ENCODE measurements at places on chromosomes 3 and 15.

DNA sequence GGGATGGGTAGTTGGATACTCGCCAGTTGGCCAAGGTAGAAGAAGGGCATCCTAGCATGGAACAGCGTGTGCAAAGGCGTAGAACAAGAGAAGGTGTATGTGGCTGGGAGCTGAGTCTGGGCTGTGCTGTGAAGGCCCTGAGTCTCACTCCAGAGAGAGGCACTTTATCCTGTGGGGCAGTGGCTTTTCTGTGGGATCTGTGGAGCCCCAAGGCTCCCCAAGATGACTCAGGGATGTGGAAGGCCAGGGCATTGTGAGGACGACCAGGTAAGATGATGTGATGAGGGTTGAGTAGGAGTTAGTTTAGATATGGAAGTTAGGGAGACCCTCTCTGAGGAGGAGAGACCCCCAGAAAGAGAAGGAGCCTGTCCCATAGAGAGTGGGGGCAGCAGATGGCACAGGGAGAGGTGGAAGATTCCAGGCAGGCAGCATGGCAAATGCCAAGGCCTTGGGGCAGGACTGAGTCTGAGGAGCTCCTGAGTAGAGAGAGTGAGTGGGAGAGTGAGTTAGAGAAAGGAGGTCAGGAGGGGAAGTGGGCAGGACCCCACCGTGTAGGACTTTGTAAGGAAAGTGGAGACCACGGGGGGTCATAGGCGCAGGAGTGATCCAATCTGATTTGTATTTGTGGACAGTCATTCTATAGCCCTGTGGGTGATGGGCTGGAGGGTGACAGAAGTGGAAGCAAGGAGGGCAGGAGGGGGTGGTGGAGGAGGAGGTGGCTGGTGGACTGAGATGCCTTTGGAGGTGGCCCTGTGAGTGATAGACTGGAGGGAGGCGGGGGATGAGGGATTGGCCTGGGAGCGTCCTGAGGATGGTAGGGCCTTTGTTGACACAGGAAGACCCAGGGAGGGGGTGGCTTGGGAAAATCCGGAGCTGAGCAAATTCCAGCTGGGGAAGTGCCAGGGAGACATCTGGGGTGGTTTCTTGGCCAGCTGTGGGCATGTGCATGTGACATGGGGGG lies 50.3 kb downstream of the FBLN2 start:
- DNase-seq: peak; percentile 15

GRCh38 chr3:40653001-40653400 lies 128.2 kb downstream of the ZNF621 start:
- no peak for DNase-seq

GRCh38 chr3:15330031-15330596 lies 2.3 kb downstream of the SH3BP5 start:
- peak; percentile 21 for DNase-seq

DNA sequence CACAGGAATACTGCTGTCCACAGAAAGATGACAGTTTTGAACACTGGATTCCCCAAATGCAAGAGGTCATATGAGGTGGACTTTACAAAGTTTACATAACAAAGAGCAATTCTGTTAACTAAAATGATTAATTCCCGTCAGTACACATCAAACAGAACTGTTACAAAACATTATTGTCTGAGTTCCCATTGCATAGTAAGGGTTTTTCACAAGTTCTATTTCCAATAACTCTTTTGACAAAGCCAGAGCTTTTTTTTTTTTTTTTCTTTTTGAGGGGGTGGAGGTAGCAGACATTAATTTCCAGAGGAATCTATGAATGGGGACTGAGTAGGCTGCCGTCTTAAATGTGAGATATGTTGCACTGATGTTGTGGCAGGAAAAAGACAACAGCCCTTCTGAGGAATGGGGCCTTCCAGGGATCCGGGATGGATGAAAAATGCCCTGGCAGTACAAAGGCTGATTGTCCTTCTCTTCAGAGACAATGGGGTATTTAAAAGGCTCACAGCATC lies 178.1 kb upstream of the KBTBD8 start:
- no peak for DNase-seq

DNA sequence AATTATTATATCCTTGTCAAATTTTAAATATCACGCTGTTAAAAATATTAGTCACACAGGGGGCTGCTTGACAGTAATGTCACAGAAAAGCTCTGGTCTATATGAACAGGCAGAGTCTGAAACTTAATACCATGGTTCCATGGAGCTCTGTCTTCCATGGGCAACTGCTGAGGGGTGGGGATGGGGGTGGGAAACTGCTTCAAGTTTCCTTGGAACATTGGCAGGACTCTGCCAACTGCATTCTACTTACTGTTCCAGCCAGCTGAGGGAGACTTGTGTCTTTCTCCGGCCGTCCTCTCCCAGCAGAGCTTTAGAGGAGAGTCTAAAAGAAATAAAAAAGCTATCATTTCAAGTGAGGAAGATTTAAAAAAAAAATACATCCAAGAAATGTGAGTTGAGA lies 348.7 kb downstream of the ZIC1 start:
- no peak for DNase-seq

DNA sequence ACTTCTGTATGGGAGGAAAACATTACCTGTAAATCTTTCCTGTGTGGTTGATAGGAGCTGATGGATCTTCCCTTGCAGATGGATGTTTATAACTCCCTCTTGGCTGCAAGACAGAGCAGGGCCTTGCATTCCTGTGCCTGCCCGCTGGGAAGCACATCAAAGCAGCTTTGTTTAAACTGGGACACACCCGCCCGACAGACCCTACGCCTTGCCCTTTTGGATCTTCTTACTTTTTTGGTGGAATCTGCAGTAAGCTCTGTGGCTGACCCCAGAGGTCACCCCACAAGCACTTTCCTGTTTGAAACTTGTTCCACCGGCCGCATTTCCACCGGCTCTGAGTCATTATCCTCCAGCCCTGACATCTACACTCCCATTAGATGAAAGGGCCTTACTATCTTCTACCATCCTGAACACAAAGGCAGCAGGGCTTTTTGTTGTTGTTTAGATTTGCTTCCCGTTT lies 244.1 kb upstream of the STT3B start:
- no peak for DNase-seq

DNA sequence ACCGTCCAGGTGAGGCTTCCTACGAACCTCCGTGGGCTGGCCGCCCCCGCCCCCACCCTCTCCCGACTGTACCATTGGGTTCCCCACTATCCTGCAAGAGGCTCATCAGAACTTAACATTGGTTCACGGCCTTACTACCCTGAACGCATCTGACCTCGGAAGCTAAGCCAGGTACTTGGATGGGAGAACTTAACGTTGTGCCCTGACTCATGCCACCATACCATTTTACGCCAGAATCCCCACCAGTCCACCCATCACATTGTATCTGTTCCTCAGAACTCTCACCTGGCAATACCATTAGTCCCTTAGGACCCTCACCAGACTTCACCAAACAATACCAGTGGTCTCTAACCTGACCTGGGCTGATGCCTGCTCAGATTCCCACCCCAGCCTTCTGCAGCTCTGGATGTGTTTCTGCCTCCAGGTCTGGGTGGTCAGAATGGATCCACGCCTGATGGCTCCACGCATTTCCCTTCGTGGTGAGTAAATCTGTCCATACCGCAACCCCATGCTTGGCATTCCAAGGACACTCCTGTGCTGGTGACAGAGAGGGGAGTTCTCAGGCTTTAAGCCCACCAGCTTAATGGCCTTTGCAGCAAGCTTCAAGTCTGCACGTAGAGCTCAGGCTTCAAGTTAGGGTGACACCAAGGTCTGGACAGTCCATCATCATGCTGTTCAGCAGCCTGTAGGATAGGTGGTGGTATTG lies 562 bp downstream of the TCTA start:
- no peak for DNase-seq

- no peak for DNase-seq
Measured at GRCh38 chr3:187369089-187369447, 883 bp downstream of the RTP4 start.

GRCh38 chr3:144433006-144433405 lies 461.4 kb downstream of the DIPK2A start:
- DNase-seq: no peak

DNA sequence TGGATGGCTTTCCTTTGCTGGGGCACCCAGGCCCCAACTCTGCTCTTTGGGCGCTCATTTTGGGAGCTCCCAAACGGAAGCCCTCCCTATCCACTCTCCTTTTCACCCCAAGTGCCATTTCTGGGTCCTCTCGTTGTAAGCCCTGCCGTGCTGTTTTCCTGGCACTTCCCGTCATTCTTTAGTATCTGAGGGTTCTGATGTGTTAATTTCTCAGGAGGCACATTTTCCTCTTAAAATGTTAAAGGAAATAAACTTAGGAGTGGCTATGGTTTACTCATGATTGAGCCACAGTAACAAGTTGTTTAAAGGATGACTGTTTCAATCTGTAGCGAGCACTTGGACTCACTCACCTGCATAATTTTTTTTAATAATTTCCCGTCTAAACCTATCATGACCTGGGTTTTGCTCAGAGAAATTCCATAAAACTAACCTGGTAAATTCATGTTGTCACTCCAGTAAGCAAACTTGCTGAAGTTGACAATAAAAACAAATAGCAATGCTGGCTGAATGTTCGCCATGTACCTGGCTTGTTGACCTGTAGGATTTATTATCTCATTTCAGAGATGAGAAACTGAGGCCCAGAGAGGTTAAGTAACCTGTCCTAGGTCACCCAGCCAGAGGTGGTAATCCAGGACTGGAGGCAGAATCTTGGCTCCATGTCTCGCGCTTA lies 10.6 kb downstream of the ALDH1A3 start:
- no peak for DNase-seq

DNA sequence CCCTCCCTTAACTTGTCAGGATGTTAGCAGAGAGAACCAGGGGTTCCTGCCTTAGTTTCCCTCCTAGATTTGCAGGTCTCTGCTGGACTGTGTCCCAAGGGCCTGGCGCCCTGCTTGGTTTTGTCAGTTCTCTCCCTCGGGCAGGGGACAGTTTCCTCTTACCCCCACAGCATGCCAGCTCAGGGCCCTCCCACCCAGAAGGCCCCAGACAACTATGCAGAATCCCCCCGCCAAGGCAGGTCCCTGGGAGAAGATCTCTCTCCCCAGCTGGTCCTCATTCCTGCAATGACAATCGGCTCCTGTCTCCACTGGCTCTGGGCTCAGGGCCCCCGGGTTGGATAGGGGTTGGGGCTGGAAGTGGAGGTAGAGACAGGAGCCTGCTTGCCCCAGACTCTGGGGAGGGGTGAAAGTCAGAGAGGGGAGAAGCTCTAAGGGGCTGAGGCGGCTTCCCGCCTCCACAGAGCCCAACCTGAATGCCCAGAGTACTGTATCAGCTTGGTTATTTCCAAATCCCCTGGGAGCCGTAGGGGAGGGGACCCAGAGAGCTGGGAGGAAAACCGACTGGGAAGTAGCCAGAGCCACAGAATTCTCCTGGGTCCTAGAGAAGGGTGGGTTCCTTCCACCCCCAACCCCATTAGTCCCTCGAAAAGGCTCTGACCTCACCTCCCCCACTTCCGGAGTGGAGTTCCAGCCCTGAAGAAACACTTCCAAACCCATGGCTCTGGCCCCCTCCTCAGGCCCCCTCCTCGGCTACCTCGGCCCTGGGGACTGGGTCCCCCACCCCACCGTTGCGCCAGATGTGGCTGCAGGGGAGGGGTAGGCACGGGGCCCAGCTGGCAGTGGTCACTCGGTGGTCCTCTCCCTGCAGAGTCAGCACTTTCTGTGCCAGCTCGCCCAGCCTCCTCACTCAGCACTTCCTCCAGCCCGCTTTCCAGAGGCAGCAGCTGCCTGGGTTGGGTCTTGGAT lies 3.8 kb upstream of the LOXL1 start:
- no peak for DNase-seq

- no peak for DNase-seq
Measured at GRCh38 chr3:33919312-33920120, 121.1 kb downstream of the PDCD6IP start.

GRCh38 chr15:68209735-68210408 lies 4.7 kb upstream of the CALML4 start:
- DNase-seq: no peak

DNA sequence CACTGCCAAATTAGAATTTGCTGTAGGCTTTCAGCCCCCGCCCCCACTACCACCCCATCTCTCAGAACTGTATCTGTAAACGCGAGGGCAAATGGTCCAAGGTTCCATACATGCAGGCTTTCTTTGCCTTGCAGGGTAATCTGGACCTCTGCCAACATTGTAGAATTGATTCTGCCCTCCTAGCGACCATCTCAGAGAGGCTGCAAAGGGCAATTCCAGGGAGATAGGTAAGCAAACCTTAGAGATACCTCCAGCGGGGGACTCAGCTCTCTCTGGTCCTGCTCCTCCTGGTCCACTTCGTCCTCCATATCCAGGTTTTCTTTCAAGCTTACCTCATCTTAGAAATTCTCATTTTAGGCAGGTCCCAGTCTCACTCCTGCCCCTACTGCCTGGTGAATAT lies 64.4 kb downstream of the SLMAP start:
- no peak for DNase-seq

DNA sequence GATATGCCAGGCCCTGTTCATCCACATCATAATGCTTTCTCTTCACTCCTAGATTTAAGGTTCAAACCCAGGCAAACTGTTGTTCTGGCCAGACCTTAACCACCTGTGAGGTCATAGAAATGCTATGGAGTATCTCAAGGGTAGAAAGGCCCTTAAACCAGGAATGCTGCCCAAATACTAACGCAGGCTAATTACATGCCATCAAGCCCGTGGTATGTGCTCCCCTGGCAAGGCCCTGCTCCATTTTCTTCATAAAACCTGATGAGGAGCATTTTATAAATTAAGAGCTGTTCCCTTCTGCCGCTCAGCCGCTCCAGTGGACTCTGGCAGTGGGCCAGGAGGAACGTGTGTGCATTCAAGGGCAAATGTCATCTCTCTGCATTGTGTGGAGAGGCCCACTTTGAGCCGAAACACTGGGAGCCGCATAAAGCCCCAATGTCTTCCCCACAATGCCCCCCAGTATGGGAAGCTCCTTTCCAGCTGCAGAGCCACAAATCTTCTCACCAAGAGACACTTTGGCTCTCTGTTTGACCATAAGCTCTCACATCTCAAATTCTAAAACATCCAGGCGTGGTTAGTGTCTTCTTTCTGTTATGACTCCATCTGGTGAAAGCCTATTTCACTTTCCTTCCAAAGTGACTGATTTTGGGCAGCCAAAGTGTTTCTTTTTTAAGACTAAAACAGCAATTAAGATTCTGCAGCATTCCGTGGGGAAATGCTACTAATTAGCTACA lies 210.8 kb upstream of the NR2E3 start:
- no peak for DNase-seq

Data from DMS 273 treated with DMSO at 0.1 percent for 48 hours (cell line).